Activated CD8-positive, alpha-beta memory T cell treated with anti-CD3 and anti-CD28 coated beads for 1 hour (primary cell): ENCODE measurements at places on chromosomes 3 and 15.
A peak's percentile ranks its signal among the peaks of the same experiment; 100 is the strongest.

- DNase-seq, result no peak
Measured at GRCh38 chr15:31111091-31111647, 9.6 kb upstream of the TRPM1 start.

DNA sequence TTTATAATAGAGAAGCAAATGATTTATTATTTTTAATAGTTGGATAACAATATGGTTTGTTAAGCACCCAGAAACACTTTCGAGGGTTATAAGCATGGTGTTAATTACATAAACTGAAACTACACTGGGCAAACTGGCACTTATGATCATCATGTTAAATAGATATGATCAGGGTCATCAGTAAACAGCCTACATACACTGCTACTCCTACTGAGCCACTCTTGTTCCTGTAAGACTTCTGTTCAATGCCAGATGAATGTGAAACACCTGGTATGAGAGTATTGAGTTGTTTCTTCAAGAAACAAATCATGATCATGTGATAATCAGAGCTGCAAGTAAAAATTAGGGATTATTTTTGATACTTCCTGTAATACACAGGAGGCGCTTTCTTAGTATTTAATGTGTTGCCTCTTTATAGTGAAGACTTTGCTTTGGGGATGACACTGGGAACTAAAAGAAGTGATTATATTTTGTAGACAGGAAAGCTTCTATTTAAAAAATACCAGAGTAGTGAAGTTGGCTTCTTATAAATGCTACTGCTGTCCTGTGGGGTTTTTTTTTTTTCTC lies 32.3 kb upstream of the UTS2B start:
- no peak for DNase-seq

DNA sequence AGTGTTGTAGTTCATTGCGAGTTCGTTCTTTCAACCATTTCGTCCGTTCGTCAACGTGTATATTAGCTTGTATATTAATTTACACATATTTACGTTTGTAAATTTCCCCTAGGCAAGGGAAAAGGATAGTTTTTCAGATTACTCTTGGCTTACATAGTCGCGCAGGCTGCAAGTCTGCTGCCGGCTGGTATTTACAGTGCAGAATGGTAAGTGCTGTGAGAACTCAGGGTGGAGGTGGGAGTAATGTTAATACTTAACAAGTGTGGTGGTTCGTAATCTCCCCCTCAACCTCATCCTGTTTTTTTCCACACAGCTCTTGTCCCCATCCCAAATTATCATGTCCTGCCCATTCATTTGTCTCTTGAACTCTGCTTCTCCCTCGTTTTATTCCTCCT lies 766 bp downstream of the FAM98B start:
- no peak for DNase-seq

GRCh38 chr3:132726341-132726823 lies 4.2 kb upstream of the NPHP3 start:
- no peak for DNase-seq

DNA sequence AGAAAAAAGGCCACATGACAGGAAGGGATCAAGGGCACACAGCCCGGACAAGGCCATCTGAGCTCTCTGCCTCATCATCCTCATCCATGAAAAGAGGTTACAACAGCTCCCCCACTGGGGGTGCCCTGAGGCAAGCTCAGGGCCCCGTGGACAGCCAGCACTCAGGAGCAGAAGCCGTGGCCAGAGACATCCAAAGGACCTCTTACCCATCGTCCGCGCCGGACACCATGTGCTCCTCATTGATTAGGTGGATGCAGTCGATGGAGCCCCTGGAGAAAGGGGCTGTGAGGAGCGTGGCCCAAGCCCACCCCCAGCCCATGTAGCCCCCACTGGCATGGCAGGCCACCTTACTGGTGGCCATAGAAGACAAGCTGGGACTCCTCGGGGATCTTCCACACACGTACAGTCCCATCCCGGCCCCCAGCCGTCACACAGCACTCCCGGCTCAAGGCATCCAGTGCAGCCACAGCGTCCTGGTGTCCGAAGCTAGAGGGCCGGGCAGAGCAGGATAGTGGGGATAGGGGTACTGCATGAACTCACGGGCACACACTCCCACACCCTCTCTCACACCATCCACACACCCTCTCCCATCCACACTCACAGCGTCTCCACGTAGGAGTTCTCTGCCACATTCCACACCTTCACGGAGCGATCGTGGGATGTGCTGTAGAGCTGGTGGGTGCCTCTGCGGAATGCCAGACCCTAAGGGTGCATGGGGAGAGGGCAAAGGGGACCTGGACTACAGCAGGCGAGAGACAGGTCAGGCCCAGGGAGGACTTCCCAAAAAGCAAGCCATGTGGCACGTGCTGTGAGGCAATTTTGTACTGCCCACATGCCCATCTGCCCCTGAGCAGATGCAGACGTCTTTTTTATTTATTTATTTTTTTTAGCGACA lies 6.5 kb downstream of the RRP9 start:
- no peak for DNase-seq

DNA sequence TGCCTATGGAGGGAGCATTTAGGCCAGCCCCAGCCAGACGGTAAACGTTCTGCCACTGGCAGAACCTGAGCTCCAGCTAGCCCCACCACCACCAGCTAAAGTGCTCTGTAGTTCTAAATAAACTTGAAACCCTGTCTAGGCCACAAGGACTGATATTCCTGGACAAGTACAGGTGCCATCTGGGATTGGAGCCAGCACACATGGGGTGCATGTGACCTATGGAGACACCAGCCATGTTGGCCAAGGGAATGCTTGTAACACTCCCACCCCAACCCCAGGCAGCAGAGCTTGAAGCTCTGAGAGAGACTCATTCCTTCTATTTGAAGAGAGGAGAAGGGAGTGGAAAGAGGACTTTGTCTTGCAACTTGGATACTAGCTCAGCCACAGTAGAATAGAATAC lies 284.5 kb upstream of the DCBLD2 start:
- DNase-seq, result no peak

DNA sequence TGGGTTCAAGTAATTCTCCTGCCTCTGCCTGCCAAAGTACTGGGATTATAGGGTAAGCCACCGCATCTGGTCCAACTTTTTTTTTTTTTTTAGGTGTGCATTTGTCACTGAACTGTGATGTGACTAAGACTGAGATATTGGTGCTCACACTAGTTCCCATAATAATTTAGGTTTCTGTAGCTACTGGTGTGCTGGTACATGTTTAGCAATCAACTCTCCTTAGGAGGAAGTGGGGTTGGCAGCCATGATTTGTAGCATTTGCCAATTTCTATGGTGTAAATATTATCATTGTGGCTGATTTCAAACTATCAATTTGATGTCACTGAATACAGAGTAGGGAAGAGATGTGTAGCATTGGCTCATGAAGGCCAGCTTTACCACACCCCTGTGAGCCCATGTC lies 372.7 kb downstream of the EDEM1 start:
- no peak for DNase-seq

GRCh38 chr3:8540456-8540855 lies 38.8 kb downstream of the LMCD1 start:
- no peak for DNase-seq

DNA sequence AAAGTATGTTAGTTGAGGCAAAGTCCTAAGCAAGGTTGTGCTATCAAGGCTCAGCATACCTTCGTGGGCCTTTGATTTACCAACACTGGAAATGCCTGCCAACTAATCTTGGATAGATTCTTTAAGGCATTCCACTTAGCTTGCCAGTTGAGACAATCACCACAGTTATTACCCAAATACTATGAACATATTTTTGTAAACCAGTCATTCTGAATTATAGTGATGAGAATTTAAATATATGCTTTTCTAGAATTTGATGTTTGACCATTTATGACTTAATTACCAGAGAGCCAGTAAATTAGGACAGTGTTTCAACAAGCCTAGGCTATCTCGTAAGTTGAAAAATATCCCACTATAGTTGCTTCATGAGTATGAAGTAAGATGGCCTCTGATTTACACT lies 15.5 kb downstream of the TRIM59 start:
- DNase-seq, result no peak

DNA sequence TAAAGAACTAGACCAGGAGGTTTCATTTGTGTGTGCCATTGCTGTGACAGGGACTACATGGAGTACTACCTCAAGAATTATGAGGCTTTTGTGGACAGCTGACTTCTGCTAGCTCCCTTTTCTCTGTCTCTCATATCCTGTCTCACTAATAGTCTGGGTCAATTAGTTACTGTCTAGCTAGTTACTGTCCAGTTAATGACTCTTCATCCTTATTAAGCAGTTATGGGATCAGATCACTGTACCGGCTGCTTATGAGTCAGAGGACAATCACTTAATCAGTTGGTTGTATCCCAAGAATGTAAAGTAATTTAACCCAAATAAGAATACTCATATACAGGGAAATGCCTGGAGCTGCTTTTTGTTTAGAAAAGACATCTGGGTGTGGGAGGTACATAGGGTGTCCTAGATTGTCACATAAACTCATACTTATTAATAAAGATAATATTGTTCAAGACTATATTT lies 158.0 kb downstream of the CDIN1 start:
- no peak for DNase-seq

- no peak for DNase-seq
Measured at GRCh38 chr15:33451385-33451784, 140.6 kb downstream of the RYR3 start.

DNA sequence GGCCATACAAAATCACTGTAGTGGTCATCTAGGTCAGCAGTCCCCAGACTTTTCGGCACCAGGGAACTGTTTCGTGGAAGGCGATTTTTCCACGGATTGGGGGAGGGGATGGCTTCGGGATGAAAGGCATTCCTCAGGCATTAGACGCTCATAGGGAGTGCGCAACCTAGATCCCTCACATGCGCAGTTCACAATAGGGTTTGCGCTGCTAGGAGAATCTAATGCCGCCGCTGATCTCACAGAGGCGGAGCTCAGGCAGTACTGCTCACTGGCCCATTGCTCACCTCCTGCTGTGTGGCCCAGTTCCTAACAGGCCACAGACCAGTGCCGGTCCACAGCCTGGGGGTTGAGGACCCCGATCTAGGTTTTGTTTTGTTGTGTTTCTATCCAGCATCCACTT lies 200.1 kb downstream of the SLC9A9 start:
- no peak for DNase-seq

- no peak for DNase-seq
Measured at GRCh38 chr3:4533489-4534443, 40.6 kb downstream of the ITPR1 start.

GRCh38 chr3:186971578-186971977 lies 41.3 kb downstream of the ST6GAL1 start:
- no peak for DNase-seq

DNA sequence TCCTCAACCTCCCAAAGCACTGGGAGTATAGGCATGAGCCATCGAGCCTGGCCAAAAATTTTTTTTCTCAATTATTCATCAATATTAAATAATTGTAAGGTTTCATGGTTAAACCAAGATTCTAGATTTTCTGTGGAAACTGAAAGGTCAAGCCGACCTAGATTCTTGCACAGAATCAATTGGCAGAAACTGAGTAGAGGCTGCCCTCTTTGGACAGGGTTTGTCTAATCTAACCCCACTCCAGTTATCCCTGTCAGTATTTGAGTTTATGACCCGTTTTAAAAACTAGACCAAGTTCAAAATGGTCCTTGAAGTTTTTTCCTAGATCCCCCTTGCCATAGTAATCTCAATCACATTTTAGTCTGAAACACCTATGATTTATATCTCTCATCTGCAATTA lies 8.6 kb upstream of the ADAM10 start:
- no peak for DNase-seq

DNA sequence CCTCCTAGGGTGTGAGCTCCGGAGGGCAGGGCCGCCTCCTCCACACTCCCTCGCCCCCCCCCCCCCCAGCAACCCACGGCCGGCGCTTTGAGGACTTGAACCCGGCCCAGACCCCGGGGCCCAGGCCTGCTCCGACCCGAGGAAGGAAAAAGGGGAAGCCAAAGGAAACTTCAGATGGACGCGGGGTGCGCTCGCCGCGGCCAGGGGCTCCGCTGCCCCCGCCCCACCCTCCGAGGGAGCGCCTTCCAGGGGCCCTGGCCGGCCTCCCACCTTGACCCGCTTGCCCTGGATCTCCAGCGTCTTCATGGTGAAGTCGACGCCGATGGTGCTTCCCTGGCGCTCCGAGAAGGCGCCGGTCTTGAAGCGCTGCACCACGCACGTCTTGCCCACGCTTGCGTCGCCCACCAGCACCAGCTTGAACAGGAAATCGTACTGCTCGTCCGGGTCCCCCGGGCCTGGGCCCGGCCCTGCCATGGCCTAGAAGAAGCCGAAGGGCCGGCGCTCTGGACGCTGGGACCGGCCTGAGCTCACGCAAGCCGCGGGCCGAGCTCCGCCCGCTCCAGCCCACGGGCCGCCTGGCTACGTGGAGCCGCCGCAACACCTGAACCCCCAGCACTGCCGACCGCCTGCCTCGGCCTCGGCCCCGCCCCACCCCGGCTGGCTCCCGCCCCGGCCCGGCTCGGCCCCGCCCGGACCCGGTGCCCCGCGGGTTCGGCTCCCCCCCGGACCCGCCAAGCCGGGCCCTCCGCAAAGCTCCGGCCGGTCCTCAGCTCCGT lies 400 bp downstream of the RAB43 start:
- peak; percentile 13 for DNase-seq

DNA sequence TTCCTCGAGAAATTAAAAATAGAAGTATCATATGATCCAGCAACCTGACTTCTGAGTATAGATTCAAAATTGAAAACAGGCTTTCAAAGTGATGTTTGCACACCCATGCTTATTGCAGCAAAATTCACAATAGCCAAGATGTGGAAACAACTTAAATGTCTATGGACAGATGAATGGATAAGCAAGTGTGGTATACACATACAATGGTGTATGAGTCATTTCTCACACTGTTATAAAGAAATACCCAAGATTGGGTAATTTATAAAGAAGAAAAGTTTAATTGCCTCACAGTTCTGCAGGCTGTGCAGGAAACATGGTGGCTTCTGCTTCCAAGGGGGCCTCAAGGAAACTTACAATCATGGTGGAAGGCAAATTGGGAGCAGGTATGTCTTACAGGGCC lies 100.8 kb downstream of the KLF13 start:
- no peak for DNase-seq

DNA sequence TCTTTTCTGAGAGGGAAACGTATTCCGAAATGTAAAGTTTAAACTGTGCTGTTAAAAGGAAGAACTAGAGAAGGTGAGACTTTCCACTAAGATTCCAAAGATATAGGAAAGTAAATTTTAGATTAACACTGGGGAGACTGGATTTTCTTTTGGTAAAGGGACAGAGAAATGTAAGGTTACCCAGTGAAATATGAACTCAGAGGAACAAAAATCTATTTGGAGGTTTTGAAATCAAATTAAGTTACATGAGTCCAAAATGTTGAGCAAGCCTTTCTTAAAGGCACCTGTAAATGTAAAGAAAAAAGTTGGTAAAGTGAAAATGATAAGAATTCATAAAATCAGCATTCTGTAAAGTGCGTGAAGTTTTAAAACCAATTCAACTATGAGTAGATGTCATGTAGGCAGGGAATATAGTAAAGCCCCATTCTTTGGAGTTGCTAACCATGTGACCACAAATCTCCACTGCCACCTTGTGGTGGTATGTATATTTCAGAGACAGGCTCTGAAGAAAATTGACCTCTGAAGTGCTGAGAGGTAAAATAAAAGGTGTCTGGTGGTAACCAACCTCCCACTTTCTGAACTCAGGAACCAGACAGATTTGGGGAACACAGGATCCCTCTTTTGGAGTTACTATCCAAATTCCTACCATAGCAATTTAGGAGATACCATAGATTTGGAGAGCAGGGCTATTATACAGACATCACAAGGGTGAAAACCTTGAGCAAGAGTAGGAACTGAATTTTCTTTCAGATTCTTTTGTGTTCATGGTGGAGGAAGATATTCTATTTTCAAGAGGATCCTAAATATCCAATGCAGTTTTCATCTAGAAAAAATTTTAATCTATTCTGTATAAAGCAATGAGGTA lies 215.3 kb downstream of the ROBO2 start:
- no peak for DNase-seq
